ENCODE measurements at places on chromosomes 1 and 21. TPM values are rescaled to one million over a fixed set of nuclear protein-coding genes. Genes with fewer than 3 reads are reported as not detected.

DNA sequence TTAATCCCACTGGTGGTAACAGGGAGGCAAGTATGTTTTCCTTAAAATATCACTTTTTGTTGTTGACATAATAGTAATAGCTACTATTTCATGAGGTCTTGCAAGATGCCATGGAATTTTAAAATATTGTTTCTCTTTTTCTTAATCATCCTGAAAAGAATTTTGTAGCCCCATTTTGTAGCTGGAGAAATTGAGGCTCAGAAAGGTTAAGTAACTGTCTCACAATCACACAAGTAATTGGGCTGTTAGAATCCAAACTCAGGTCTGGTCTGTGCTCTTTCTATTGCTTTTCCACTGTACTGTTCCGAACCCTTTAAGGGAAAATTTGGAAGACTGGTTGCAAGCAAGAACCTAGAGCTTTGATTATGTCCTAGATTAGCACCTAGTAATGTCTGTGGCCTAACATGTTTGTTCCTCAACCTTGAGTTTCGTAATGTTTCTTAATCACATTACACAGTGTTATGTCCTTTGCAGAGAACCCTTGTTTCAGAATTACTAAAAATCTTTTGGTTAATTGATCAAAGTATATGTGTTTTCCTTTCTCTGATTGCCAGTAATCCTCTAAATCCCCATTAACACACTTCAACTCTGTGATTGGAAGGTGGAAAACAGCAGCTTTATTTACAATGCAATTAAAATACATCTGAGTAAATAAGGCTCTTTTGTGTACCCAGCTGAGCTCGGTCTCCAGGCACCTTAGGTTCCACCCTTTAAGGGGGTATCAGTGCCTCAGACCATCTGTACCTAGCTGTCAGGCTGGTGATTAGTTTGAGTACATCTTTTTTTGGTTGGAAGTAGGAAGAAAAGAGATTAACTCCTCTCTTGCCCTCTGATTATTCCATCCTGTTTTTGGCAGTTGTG is 10.4 kb downstream of the LRRC42 start:
- no peak for DNase-seq

- no peak for DNase-seq
Observed at GRCh38 chr1:222275001-222275728, 272.7 kb downstream of the HHIPL2 start.

DNA sequence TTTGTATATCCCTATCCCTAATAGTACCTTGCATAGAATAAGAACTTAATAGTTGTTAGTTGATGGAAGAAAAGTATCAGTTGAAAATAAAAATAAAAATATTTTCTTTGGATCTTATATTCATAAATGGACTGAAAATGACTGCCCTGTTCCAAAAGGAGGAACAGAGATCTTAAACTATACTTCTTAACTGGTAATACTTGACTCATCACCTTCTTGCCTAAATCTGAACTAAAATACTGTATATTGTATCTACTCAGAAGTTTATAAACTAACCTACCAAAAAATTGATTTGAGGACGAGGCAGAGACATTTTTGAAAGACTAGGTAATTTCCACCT is 178.8 kb downstream of the SYT2 start:
- DNase-seq = no peak

DNA sequence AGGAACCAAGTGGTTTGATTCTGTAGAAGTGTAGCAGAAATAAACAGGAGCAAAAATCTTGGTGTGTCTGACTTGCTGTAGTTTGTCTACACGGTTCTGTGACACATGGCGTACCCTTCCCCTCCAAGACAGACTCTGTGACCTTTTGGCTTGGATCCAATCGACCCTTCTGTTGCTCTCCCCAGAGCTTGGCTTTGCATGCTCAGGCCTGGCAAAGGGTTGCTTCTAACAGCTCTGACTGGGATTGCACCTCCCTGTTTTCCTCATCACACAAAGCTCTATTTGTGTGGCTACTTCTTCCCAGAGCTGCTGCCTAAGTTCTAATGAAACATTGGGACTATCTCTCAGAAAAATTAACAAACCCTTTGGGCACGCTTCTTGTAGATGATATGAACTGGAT is 24.0 kb downstream of the NGF start:
- no peak for DNase-seq

DNA sequence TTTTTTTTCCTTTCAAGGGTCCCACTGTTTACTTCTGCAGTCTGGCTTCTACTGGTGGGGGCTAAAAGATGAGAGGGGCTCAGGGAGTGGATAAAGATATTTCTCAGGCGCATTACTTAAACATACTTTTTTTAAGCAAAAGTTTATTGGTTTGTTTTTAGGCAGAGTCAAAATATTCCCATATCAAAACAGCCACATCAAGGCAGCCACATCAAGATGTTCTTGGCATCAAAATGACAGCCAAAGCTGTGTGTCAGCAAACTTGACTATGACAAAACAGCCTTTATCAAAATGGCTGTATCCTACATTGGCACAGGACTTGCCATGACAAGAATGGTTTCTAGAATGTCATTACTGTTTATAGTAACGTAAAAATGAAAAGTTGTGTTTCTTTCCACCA is 22.1 kb upstream of the RASAL2 start:
- no peak for DNase-seq

DNA sequence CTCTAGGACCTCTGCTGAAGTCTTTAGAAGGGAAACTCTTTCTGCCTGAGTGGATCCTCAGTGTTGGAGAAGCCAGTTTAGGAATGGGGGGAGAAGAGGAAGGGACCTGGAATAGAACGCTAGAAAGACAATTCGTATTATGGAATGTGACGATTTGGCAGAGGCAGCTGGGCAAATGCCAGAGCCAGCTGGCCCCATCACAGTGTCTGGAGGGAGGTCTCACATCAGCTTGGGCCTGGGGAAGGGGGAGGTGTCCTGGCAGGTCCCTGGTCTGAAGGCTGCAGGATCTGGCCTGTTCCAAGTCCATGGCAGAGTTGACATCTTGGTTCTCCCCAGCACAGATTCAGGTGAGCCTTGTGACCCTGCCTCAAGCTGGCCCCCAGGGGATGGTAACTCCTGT is 11.3 kb downstream of the TMCC2 start:
- DNase-seq = no peak

- no peak for DNase-seq
Observed at GRCh38 chr21:29230551-29231261, 68.0 kb upstream of the BACH1 start.

- DNase-seq = no peak
Observed at GRCh38 chr1:40627987-40628902, 37.2 kb downstream of the RIMS3 start.

DNA sequence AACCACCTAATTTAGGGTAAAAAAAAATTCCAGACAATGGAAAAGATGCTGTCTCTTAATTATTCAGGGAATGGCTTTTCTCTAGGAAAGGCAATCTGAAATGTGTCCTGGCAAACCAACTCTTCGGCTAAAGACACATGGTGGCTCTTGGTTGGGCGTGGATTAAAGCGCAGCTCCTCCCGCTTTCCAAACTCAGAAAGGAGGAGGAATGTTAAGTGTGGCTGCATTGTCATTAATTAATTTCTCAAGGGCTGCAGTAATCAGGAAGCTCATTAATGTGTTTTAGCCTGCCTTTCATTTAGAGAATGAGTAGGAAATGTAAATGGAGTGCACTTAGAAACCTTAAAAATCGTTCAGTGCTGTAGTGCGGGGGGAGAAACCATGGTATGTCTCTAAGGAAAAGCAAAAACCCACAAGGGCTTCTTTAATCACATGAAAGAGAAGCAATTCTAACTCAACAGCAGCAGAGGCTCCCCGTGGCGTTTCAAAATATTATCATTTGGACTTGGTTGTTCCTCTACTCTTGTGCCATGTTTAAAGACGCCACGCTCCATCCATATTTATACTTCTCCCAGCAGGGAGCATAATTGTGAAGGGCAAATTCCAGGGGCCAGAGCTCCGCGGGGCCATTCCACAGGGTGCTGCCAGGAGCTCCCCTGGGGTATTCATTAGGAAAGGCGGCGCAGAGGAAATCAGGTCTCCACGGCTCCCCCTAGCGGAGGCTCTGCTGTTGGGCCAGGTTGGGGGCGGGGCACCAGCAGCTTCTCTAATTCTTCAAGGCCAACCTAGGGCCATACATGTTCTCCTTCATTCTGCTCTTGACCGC is 91.9 kb upstream of the SSX2IP start:
- DNase-seq = no peak

DNA sequence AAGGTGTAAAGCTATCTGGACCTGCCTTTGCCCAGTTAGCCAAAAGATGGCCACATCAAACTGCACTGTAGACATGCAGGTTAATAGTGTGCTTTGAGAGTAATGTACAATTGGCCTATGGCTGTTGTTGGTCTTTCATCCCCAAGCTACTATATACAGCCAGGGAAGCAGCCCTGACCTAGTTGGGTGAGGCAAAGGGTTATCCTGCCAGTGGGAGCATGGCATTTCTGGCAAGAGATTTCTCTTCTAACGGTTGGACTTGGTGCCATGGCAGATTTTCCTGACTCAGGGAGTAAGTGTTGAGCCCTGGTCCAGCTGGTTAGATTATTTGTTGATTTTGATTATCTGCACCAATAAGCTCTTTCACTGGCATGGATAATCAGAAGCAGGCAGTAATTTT is 119.8 kb downstream of the SDCCAG8 start:
- DNase-seq = no peak

DNA sequence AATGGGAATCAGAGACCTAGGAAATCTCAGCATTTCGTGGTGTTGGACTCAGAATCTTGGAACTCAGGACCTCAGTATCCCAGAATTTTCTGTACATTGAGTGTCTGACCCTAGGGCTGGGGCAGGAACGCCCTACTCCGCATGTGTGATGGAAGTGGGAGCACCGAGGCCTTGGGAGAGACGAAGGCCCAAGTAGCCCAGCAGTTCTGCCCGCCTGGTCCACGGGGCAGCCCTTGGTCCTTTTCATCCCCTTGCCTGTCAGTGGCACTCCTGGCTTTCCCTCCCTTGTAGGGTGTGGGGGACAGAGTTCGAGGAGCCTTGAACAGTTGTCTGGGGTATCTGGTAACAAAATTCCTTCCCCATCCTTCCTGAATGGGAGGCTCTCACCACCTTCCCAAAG is 10.2 kb downstream of the A3GALT2 start:
- no peak for DNase-seq

GRCh38 chr21:38609580-38609979 is 111.3 kb upstream of the ERG start:
- DNase-seq = no peak

GRCh38 chr1:231867607-231868006 is 241.0 kb downstream of the DISC1 start:
- DNase-seq = no peak

DNA sequence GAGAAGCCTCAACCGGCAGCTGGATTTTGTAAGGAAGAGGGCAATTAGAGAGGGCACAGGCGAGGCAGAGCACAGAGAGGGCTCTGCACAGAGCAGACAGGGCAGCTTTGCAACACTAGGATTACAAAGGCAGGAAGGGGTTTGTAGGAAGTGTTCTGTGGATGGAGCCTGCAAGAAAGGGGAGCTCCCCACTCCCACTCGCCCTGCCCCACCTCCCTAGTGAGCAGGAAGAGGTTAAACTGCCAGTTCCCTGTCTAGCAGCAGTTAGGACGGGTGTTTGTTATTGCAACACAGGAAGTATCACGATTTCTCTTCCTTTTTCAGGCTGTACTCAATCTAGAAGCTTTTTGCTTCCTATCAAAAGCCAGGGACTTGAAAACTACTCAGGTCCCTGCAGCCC is 63.3 kb upstream of the LRRC8D start:
- no peak for DNase-seq

DNA sequence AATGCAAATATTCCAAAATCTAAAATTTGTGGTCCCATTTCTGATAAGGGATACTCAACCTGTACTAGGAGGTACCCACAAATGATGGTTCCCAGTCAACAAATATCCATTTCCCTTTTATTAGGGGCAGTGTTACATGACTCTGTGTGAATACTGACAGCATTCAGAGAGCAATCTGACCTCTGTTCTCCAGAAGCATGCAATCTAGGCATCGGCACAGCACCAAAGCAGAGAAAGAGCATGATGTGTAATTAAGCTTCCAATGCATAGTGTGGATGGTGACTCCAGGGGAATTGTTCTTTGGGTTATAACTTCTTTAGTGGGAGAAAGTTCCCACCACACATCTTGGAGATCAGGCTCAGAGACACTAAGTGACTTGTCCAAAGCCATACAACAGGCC is 71.6 kb downstream of the ELAVL4 start:
- DNase-seq = no peak

GRCh38 chr1:247077213-247077612 is 1.4 kb downstream of the ZNF670 start:
- no peak for DNase-seq

DNA sequence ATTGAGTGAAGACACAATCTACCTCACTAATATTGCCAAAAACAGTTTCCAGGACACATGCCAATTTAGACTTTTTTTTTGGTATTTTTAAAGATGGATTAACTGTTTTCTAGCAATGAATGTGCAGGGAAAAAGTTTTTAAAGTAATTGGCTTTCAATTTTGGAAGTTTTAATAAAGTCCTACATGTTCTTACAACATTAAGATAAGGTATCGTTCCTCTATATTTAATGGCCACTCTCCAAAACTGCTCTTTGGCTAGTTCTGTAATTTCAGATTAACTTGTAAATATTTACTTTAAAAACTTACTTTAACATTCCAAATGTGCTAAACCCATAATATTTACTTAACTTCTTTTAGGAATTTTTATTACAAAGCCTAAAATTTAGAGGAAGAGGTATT is 1332.2 kb upstream of the PRMT6 start:
- no peak for DNase-seq

- DNase-seq = no peak
Observed at GRCh38 chr1:3162322-3162882, 93.4 kb downstream of the PRDM16 start.

- DNase-seq = no peak
Observed at GRCh38 chr1:66273656-66274055, 260.3 kb upstream of the SGIP1 start.

DNA sequence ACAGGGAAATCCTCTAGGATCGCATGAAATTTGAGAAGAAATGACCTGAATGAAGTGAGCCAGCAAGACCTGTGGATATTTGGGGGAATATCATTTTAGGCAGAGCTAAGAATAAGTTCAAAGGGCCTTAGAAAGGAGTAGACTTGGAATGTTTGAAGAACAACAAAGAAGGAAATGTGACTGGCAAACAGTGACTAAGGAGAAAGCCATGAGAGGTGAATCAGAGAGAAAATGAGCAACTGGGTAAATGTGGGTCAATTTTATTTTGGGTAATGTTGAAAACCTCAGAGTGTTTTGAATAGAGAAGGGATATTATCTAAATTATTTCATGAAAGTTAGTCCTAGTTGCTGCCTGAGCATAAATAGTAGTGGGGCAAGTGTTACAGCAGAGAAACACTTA is 672.8 kb downstream of the LMO4 start:
- DNase-seq = no peak

The NKAIN1 gene
- 9.4 TPM for total RNA-seq

The FHAD1 gene
- 1.0 TPM for total RNA-seq

The NIBAN1 gene
- 0.45 TPM for total RNA-seq

The CFHR1 gene
- 0.45 TPM for total RNA-seq

The KRTAP12-2 gene
- not detected for total RNA-seq

The CATSPERE gene
- 2.2 TPM for total RNA-seq

The C1orf115 gene
- total RNA-seq = 1.8 TPM

The SPATA1 gene
- total RNA-seq = 1.2 TPM

The SIK1 gene
- 36.1 TPM for total RNA-seq

The GBP2 gene
- total RNA-seq = 4.4 TPM

The RIIAD1 gene
- not detected for total RNA-seq
